ENCODE measurements at places on chromosomes 3 and 15.

DNA sequence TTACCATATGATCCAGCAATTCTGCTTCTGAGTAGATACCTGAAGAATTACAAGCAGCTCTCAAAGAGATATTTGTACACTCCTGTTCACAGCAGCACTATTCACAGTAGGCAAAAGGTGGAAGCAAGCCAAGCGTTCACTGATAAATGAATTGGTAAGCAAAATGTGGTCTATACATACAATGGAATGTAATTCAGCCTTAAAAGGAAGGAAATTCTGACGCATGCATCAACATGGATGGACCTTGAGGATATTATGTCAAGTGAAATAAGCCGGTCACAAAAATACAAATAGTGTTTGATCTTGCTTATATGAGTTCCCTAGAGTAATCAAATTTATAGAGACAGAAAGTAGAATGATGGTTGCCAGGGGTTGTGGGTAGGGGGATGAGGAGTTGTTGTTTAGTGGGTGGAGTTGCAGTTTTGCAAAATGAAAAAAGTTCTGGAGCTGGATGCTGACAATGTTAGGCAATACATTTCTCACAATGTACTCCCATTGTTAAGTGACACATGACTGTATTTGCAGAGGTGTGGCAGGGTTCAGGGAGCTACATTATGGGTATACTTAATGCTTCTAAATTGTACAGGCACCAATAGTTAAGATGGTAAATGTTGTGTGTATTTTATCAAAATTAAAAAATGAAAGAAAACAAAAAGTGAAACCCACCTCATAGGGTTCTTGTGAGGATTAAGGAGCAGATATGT, 26.7 kb downstream of the SLC6A1 start:
- no peak for DNase-seq

DNA sequence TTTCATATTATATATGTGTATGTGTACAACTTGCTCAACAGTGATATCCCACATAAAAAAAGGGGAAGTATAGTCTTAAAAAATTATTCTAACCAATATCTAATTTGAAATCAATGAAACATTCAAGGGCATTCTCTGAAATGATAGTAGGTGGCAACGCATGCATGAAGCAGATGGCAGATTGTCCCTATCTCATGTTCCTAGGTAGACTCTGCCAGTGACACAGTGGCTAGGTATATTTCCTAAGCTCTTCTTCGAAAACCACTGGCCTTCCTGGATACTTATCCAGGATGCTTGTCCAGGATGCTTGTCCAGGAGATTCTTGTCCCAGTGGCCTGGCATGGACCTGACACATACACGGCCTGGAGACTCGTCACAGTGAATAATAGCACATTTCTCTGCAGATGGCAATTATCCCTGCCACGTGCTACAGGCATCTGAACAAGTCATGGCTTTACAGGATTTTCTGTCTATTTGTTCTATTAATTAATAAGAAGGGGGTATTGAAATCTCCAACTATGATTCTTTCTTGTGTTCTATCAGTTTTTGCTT, 54.9 kb downstream of the OCA2 start:
- DNase-seq: no peak

DNA sequence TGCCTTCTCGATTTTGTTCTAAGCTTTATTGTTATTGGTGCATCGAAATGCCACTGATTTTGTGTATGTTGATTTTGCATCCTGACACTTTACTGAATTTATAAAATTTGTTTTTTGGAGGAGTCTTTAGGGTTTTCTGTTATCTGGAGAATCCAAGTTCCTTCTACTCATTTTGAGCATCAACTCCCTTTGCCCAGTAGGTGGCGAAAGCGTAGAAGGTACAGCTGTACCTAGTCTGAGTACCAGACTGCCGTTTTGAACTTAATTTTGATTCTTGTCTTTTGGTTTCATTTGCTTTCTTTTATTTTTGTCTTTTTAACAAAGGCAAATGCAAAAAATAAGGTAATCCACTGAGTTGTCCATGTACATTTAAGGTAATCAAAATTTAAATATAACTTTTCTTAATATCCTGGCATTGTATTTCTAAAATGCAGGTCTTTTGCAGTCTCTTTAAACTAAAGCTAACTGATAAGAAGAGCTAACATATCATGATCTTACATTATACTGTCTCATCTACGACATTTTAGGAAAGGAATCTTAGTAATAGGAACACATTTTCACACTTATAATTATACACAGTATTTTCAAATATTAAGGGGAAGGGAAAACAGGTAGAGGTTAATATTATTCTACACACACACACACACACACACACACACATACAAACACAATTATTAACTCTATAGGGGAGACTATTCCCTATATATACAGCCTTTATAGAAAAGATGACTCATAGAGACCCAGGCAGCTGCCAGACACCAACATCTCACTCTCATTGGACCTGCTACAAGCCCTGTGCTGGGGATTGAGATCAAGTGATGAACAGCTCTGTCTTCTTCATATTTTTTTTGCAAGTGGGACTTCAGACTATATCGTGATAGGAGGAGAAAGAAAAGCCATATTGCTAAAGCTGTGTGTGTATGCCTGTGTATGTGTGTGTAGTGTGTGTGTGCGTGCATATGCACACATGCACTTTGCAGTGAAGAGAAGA, 71.8 kb downstream of the SYNPR start:
- peak; percentile 43 for DNase-seq

DNA sequence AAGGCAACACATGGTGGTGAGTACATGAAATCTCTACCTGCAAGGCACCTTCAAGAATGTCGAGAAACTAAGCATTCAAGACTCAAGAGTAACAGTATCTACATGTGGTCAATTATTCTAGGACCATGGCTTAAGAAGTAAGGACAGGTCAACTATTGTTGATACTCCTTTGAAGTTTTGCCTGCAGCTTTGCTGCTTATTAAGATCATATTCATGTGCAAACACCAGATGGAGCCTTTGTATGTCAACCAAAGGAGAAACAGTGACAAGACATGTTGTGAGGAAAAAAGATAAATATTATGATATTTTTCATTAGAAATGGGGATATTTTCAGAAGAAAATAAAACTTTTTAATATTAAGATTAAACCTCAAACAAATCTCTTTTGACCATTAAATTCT, 52.3 kb upstream of the FGF7 start:
- DNase-seq: no peak

- no peak for DNase-seq
Measured at GRCh38 chr3:43212914-43213611, 73.3 kb upstream of the SNRK start.

- no peak for DNase-seq
Measured at GRCh38 chr15:45089712-45090373, 24.1 kb downstream of the DUOX2 start.

DNA sequence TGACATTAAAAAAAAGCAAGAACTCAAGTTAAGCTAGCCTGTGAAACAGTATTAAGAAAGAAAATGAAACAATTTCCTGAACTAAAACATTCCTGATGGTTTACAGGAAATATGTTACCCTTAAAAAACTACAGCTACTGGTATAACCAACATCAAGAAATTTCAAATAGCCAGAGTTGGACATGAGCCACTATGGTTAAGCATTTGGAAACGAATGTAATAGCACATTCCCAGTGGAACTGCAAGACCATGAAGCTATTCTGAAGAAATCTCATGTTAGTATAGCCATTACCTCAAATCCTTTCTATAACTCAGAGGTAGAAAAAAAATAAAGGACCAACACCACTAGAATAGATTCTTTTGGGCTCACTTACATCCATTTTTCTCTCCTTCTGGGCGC, 30.2 kb downstream of the CPNE4 start:
- DNase-seq: no peak

GRCh38 chr15:85598718-85599398, 195.9 kb downstream of the KLHL25 start:
- DNase-seq: no peak

DNA sequence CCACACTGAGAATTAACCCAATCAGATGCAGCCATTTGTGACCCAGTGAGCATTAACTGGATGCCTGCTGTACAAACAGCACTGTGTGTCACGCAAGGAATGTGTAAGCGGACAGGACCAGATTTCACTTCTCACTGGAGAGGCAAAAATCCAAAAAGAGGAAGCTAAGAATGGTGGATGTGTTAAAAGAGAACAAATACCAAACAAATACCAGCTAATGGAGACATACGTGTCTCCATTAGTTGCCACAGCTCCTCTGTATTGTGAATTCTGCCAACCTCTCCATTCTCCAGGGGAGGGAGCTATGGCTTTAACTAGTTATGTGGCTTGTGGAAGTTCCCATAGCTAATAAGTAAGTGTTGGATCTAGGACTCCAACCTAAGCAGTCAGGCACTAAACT, 2.6 kb downstream of the LTF start:
- peak; percentile 28 for DNase-seq

DNA sequence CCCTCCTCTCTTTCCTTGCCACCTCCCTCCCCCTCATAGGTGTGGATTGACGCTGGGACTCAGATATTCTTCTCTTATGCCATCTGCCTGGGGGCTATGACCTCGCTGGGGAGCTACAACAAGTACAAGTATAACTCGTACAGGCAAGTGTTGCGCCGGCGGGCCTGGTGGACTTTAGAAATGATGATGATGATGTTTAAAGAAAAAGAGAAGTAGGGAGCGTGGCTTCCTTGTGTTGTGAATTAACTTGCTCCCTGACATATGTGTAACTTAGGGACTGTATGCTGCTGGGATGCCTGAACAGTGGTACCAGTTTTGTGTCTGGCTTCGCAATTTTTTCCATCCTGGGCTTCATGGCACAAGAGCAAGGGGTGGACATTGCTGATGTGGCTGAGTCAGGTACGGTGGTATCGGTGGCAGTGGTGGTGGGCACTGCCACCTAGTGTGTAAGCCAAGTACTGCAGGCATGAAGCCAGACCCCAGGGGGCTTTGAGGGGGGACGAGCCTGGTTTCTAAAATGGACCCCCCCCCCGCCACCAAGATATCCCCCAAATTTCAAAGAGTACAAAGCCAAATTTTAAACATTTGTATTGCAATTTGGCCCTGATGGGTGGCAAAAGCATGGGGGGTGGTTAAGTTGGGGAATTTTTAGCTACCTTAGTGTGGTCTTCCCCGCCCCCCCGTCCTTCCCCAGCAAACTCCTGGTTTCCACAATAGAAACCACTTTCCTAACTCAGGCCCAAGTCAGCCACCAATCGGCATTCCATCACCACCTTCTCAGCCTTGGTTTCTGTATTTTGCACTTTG, 65.6 kb downstream of the SLC6A6 start:
- peak; percentile 52 for DNase-seq

GRCh38 chr3:197460002-197460401, 95.8 kb downstream of the BDH1 start:
- DNase-seq: no peak

- no peak for DNase-seq
Measured at GRCh38 chr15:75672646-75673425, 25.1 kb downstream of the SNX33 start.

DNA sequence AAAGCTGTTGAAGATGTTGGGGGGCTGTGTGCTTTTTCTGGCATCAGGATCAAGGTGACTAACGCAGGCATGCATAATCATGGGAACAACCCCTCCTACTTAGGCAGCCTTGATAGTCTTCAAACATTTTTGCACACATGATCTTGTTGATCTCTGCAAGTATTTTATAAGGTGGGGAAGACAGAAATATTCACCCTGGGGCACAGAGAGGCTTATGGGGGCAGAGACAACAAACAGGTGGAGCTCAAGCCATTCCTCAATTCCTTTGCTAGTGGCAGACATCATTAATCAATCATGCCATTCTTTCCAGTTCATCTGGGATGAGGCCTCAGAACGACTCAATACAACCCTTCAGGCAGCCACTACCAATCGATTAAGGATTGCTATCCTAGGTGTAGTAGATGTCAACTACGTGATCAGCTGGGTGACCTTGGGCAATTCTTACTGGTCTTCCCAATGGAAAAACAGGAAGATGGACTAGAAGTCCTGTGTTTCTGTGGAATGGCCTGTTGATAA, 110.3 kb upstream of the SMAD3 start:
- no peak for DNase-seq

- DNase-seq: no peak
Measured at GRCh38 chr3:11626084-11626463, 17.6 kb downstream of the VGLL4 start.
